ENCODE measurements at places on chromosomes 5 and 9.

- DNase-seq: no peak
These were observed 347.3 kb downstream of the TRIM36 start for GRCh38 chr5:114822436-114822835.

DNA sequence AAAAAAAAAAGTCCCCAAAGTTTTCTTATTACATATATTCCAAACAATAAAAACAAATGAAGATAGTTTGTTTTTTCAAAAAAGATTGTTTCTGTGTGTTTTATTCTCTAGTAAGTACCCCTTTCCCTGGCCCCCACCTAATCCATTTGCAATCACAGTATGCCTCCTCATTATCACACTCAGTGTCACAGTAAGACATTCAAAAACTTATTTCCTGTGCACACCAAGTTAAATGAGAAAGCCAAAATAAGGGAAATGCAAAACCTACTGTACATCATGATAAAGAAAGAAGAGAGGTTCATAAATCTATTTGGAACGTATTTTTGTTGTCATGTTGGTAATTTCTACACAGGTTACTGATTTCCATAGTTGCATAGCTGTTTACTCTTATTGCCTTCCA is 62.3 kb downstream of the ST8SIA4 start:
- no peak for DNase-seq

- DNase-seq: peak; percentile 26
These were observed 1.0 kb upstream of the HK3 start for GRCh38 chr5:176899946-176900779.

DNA sequence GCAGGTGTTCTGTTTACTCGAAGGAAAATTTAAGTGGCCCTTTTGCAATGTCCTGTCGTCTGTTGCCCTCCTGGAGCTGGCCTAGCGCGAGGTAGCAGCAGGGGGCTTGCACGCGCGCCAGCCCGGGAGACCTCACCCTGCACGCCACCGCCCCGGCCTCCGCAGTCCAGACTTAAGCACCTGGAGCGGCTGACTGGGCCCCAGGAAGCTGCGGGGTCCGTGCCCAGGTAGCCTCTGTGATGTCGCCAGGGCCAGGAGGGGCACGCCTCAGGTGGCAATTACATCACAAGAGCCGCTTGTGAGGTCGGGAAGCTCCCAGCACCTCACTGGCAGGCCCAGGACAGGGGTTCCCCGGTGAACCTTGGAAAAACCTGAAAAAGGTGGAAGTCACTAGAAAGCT is at the start of gene SAXO1:
SAXO1 (minus strand) TSS at position 195 of the 400 bp plus-strand sequence. CDS start 301 bp downstream, outside the sequence.
- no peak for DNase-seq

DNA sequence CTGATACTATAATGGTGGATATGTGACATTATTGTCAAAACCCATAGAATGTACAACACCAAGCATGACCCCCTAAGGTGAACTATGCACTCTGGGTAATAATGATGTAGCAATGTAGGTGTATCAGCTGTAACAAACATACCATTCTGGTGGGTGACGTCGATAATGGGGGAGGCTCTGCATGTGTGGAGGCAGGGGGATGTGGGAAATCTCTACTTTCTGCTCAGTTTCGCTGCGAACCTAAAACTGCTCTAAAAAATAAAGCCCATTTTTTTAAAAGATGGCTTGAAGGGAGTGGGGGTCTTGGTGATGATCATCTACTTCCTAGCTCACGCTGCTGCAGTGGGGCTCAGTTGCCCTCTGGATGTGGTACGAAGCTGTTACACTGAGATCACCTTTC is 51.1 kb downstream of the RASGEF1C start:
- DNase-seq: no peak

DNA sequence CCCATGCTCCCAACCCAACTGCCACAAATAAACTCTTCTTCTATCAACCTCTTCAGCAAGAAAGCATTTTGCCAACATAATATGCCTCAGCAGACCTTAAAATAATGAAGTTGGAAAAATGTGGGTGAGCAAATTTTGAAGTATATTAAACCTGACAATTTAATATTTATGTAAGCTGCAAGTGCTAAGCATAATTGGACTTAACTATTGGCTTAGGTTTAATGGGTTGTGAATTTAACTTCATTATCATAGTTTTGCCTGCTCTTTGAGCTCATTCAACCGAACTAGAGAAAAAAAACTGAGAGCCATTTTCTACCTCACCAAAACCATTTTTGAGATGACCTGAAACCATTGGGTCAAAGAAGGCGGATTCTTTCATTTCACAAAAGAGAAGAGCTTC is 805.5 kb upstream of the DMAC1 start:
- no peak for DNase-seq

DNA sequence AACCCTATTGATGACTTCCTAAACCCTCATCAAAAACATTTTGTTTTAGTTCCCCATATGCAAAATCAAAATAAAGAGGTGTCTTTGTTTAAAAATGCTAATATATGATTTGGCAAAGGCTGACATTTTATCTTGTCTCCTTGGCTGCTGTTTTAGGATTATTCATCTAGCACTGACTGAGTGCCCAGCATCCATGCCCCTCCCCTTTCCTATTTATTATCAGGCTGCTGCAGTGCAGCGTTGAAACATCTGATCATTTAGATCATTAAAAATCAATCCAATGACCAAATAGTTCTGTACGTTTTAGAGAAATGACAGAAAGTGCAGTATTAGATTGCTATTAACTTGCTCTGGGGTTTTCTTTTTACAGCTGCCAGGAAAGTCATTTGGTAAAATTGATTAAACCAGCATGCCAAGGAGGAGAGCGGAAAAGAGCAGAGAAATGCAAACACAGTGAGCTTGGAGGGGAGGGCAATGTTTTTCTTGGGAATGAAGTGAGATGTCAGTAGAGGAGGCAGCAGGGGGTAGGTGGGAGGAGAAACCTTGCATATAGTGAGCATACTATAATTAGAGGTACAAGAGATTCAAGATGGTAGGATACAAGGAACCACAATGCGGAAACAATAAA is 286.3 kb downstream of the PDE4D start:
- peak; percentile 42 for DNase-seq

DNA sequence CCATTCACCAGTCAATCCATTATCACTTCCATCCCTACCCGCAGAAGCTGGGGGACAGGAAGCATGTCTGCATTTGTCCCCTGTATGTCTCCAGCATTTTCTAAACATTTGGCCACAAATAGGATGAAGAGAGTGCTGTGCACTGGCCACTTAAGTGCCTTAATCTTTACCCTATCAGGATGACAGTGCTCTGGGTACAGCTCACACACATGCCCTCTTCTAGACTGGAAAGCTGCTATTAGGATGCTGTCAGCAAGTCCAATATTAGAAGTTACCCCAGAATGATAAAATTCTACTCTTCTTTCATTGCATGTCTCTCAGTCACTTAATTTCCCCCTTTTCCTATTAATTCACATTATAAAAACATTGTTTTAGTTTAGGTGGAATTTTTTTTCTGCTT is 168.4 kb downstream of the RASEF start:
- DNase-seq: no peak

DNA sequence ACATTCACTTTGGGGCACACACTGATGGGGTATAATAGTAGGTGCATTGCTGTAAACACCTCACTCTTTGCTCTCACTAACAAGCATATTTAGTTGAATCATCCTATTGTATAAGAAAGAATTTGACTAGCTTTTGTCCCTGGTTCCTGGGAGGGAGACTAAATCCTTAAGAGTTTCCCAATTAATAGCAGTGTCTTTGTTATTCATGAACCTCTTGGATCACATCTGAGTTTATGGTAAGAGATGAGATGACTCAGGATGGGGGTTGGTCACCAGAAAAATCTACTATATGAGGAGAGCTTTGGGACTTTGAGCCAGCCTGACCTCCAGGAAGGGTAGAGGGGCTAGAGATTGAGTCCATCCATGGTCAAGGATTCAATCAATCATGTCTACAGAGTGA is 56.8 kb downstream of the PUM3 start:
- peak; percentile 76 for DNase-seq

- no peak for DNase-seq
These were observed 17.4 kb upstream of the ENTREP1 start for GRCh38 chr9:69307446-69308205.

Measured in foreskin fibroblast (primary cell).